Naive thymus-derived CD8-positive, alpha-beta T cell (primary cell): ENCODE measurements at places on chromosomes 12 and 14.

DNA sequence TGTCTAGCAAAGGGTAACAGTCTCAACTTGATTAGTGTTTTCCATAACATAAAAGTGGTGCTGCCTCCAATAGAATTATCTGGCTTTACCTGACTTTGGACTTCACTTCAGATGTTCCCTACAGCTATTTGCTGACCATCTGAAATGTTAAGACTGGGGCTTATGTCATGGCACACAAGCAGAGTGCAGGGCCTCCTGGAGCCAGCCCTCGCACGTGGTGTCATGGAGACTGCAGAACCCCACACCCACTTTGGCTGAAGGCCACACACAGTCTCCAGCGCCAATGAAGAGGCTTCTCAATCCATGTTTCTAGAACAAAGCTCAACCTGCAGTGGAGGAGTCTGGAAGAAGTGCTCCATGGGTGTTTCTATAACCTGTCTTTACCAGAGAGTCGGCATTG, 169.6 kb upstream of the FRMD6 start:
- DNase-seq = no peak

DNA sequence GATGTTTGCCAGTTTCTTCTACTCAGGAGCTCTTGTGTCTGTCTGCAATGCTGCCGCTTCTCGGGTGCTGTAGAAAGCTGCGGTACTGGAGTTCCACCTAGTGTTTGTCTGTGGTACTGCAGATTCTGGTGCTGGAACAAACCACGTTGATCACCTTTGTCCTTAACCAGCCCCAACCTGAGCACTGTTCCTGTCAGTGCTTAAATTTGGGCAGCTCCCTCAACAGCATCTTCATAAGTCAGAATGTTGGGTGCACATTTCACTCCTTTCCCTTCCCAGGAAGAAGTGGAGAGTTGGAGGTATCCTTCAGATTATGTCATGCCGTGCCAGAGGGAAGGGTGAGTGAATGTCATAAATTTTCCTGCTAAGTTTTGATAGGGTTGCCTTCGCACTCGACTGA, 48.7 kb upstream of the LALBA start:
- DNase-seq = peak; percentile 70

DNA sequence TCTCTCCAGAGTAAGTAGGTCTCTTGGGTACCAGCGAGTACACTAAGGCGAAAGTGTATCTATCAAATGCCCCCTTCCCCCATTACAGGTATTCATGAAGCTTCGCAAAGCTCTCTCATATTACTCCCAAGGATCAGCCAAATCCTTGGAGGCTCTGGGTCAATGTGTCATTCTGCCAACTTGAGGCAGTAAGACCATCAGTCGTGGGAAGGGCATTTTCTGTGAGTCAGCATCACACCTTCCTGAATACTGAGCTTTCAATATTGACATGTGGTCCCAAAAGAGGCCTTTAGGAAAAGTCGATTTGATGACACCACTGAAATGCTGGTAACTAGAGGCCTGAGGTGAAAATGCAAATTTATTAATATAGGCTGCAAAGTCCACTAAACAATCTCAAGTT, 323.9 kb downstream of the LRIG3 start:
- DNase-seq = no peak

- DNase-seq = no peak
Observed at GRCh38 chr14:53360829-53361228, 207.7 kb upstream of the DDHD1 start.

GRCh38 chr14:35367056-35367372, 37.5 kb downstream of the NFKBIA start:
- DNase-seq = no peak

GRCh38 chr12:113239288-113239771, 18.1 kb downstream of the TPCN1 start:
- no peak for DNase-seq

GRCh38 chr12:16062611-16063010, 151.5 kb downstream of the DERA start:
- no peak for DNase-seq

GRCh38 chr12:123232472-123232806, 502 bp downstream of the MPHOSPH9 start:
- no peak for DNase-seq

GRCh38 chr14:78785265-78785664, 615.1 kb downstream of the NRXN3 start:
- no peak for DNase-seq

DNA sequence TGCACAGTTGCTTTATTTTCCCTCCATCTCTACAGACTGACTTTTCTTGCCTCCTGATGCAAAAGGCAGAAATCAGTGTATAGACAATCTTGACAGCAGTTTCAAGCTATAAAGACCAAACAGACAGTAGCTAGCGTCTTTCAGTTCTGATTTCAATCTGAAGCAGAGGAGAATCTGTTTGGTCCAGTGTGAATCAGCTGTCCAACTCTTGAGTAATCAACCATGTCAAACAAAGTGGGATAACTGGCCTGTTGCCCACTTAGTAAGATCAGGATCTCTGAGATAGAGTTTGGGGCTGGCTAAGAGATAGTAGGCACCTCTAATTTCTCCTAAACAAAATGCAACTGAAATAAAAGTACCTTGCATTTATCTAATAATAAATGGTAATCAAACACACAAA, 797.4 kb upstream of the FBXO33 start:
- no peak for DNase-seq

DNA sequence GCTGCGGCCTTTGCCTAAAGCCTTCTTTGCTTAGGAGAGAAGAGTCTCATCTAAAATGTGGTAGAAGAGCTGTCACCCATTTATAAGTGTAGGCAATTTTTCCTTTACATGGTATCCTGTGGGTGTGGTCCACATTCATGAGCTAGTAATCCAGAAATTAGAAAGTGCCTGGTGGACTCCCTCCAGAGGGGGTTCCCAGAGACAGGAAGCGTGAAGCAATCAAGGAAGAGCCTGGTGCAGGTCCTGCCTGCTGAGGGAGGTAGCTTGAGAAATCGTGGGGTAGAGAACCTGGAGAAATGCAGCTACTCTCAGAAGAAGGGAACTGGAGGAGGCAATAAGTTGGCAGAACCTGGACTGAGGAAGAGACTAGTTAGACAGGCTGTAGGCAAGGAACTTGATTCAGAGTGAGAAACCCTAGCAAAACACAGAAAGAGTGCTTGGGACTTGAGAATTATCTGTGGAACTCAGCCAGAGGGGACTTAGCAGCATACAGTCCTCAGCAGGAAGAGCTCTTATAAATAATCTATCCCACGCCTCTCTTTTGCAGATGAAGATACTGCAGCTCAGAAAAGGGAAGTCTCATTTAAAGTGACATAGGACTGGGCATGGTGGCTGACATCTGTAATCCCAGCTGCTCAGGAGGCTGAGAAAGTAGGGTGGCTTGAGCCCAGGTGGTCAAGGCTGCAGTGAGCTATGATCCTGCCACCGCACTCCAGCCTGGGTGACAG, 182.4 kb upstream of the CCND2 start:
- no peak for DNase-seq

DNA sequence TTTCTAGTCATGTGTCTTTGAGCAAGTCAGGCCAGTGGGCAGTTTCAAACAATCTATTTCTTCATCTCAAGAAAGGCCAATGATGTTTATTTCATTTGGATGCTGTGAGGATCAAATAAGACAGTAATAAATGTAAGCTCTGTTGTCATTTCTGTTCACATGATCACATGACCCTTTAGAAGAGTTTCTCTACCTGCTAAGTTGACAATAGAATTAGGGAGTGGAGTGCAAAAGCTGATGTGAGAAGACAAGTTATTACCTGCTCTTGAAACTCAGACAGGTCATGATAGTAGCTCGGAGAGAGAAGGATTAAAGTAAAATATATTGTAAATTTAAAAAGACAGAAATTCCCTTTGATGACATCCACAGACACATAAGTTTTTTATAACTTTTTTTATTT, 37.3 kb upstream of the DCN start:
- DNase-seq = no peak

GRCh38 chr14:20662968-20663732, 21.2 kb upstream of the RNASE4 start:
- DNase-seq = peak; percentile 56

- DNase-seq = no peak
Observed at GRCh38 chr12:65113621-65114035, 7.5 kb downstream of the WIF1 start.

DNA sequence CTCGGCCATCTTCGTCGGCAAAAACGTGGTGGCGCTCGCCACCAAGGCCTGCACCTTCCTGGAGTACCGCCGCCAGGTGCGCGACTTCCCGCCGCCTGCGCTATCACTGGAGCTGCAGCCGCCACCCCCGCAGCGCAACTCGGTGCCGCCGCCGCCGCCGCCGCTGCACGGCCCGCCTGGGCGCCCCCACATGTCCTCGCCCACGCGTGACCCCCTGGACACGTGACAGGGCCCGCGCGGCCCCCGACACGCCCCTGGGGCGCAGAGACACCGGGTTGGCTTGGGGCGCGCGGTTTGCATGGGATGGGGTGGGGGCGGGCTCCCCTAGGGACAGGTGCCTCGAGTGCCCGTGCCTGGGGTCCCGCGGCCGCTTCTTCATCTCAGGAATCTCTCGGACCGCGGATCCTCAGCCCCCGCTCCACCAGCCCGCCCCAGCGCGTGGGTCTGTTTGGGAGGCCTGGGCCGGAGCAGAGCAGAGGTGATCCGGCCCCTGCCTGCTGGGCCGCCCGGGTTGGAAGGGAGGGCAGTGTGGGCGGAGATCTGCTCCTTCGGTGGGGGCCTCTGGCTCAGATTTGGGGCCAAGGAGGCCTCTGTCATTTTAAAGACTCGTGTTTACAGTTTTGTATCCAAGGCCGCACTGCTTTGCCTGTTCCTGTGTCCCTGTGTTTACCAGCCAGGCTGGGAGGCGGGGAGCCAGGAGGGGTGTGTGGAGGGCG, 3.3 kb downstream of the TMEM121 start:
- DNase-seq = no peak

GRCh38 chr12:130650131-130650530, 66.0 kb downstream of the RIMBP2 start:
- no peak for DNase-seq

- peak; percentile 8 for DNase-seq
Observed at GRCh38 chr12:3896801-3897351, 23.7 kb upstream of the PARP11 start.

DNA sequence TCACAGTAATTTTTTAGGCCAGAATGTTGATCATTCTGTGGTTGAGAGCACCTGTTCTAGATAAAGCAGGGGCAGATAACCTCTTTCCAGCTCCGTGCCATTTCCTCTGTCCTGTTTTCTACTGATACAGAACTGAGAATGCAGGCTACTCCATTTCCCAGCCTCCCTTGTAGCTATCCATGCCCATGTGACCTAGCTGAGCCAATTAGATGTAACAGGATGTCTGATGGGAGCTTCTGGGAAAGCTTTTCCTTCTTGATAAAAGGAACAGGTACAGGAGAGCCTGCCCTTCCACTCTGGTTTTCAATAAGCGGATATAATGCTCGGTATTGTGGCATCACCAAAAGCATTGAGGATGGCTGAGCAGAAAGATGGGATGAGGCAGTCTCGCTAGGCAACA, 54.2 kb downstream of the LRRC74A start:
- DNase-seq = no peak

DNA sequence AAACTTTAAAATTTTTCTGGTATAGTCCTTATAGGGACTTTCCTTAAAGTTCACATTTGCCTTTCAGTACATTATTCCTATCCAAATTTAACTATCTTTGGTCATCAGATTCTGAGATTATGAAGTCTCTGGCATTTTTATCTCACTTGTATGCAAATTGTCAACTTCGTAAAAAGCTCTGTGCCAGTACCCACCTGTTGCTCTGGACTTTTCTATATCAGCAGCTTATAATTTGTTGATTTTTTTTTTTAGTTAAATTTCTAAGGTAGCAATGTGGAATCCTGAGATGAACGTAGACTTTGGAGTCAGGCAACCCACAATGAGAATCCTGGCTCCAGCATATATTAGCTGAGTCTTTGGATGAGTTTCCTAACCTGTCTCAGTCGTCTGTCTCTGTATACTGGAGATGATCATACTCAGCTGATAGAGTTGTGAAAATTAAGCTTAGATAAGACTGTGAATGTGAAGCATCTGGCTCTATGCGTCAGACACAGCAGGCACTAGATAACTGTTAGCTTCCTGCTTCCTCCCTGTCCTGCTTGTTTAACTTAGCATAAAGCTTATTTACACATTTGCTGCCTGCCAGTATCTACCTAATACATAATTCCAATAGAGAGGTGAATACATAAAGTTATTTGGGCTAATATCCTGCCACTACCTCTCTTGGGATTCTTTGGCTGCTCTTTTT, 59.8 kb downstream of the MARK3 start:
- no peak for DNase-seq

DNA sequence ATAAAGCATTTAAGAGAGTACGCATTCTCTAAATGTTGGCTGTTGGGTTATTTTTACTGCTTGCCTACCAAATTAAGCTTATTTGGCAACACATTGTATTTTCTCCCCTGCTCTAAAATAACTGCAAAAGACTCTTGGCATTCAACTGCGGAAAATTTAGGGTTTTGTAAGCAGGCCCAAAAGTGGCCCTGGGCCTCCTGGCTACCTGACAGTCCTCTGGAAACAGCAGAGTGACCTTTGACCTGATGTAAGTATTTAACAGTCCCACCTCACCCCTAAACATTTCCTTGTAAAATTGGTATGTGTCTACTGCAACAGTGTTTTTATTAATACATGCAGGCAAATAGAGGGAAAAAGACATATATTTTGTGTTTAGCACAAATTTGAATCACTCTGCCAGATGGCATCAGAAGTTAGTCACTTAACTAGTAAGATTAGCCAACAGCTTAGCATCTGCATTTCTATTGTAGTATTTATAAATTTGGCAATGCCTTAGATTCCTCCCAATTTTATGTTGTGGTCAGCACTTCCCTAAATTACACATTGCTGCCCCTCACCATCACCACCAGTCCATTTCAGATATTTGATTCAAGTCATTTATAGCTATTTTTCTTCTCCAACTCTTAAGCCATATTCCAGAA, 11.2 kb downstream of the LLPH start:
- DNase-seq = no peak

DNA sequence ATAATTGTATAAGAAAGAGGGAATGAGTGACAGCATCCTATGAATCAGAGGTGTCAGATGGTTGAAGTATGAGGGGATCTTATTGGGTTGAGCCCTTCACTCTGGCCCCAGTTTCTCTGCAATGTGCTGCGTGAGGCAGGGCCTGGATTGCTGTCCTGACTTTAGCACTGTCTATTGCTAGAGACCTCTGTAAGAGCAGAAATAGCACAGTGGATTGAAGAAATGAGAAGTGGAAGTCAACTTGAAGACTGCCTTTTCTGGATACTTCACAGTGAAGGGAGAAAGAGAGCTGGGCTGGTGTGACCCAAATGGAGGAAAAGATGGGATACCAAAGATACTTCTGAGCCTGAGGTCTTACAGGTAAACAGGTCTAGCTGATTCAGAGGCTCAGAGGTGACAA, 5.8 kb downstream of the ASCL4 start:
- no peak for DNase-seq
